ENCODE measurements at places on chromosomes 5 and 9.
A peak's percentile ranks its signal among the peaks of the same experiment; 100 is the strongest.

- no peak for DNase-seq
Observed at GRCh38 chr5:149940941-149941644, 3.5 kb downstream of the PDE6A start.

- no peak for DNase-seq
Observed at GRCh38 chr5:38330207-38330606, 71.8 kb downstream of the EGFLAM start.

GRCh38 chr9:133735415-133735775 is 2.8 kb downstream of the SARDH start:
- DNase-seq = no peak

- no peak for DNase-seq
Observed at GRCh38 chr5:6183391-6184390, 194.7 kb downstream of the MED10 start.

GRCh38 chr9:68775003-68775730 is 70.1 kb downstream of the PIP5K1B start:
- DNase-seq = no peak

DNA sequence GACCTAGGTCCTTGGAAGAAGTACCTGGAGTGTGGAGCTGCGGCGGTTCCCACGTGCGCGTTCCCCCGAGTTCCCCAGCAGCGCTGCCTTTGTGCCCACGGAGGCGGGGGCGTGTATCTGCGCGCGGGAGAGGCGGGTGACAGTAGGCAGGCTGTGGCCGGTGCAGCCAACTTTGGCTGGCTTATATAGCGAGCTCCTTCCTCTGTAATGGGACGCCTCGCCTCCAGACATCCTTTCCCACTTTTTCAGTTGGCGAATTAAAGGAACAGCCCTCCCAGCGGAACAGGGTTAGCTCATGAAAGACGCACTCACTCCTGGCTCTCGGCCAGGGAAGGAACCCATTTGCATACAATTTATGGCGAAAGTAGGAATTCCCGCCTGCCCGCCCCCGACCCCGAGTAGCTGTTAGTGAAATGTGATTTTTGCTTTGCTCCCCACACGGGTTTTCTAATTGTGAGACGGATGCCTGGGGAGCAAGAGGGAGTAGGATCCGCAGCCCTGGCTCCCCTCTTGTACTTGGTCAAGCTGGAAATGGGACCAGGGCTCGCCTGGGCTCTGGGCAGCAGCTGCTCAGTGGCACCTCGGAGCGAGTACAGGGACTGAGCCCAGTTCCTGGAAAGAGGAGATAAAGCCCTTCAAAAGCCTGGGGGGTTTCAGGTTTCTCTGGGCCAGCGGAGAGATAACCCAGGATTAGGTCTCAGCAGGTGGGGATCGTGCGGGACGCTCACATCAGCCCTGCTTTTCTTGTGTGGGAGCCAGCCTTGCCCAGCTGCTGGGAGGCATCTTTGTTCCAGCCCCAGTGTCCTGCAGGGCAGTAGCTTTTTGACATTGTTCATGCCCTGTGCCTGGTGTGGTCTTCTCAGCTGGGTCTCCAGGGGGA is at the start of gene TNC:
TSS of gene TNC (minus strand) at position 159 of the 880 bp plus-strand sequence. CDS start 27,139 bp downstream, outside the sequence.
- peak; percentile 64 for DNase-seq

- no peak for DNase-seq
Observed at GRCh38 chr5:159083548-159084452, 15.9 kb downstream of the EBF1 start.

GRCh38 chr9:13268469-13268868 is 11.0 kb downstream of the MPDZ start:
- no peak for DNase-seq

DNA sequence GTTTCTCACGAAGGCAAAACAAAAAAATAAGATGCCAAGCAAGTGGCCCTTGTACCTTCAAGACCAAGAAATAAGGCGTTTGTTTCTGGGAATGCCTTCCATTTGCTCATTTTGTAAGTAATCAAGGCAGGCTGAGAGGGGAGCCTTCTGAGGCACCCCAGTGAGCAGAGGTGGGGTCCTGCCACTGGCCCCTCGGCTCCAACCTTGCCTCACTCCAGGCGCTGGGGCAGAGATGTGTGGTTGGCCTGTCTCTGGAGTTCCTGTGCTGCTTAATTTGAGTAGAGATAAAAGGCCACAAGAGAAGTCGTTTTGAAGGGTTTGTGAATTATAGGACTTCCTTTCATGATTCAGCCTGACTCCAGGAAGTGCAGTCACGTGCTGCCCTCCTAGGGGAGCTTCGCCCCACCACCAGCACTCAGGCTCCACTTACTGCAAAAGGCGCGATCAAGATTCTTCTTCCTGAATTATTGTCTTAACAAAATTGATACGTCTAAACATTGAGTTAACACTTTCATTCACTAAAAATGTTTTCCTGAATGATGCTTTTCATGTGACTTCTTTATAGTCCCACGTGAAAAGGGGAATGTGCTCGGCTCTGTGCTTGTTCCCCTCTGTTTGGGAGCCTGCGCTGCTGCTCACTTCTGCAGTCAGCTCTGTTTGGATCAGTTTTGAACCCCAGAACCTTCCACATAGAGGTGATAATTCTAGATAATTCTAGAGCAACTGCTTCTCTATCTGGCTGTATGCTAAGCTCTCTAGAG is 13.7 kb downstream of the SYK start:
- no peak for DNase-seq

DNA sequence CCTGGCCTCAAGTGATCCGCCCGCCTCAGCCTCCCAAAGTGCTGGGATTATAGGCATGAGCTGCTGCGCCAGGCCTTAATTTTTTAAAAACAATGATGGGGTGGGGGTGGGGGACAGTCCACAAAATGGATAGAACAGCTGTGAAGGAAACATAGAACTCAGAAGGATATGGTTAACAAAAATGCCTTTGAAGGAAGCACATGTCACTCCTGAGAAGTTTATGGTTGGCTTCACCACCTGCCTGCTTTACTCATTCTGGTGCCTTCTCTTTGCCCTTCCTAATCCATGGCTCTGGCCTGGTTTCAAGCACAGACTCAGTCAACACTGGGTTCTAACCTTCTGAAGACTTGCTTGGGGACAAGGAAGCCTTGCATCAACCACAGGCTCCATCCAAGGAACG is 10.3 kb downstream of the BAG1 start:
- no peak for DNase-seq

GRCh38 chr9:137865581-137866145 is 11.9 kb upstream of the CACNA1B start:
- no peak for DNase-seq

DNA sequence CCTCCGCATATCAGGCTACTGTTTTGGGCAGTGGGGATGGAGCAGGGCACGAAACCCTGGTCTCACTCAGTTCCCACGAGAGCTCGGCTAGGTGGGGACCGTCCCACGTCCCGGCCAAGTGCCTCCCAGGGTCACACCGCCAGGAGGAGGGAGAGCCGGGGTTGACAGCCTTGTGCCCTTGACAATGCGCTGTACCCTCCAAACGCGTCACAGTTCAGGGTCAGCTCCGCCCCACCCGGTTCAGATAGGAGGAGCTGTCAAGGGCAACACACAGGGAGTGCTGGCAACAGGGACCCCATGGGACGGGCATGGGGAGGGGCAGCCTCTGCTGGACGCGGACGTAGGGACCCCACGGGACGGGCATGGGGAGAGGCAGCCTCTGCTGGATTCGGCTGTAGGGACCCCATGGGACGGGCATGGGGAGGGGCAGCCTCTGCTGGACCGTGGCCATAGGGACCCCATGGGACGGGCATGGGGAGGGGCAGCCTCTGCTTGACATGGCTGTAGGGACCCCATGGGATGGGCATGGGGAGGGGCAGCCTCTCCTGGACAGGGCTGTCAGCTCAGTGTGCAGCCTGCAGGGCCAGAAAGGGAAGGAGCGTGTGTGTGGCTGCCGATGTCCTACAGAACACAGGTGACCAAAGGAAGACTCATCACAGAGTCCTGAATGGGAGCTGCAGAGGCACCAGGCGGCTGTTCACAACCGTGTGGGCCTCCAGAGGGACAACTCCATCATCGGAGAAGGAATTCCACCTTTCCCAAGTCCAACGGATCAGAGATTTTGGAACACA is 29.4 kb downstream of the PNPLA7 start:
- DNase-seq = no peak

DNA sequence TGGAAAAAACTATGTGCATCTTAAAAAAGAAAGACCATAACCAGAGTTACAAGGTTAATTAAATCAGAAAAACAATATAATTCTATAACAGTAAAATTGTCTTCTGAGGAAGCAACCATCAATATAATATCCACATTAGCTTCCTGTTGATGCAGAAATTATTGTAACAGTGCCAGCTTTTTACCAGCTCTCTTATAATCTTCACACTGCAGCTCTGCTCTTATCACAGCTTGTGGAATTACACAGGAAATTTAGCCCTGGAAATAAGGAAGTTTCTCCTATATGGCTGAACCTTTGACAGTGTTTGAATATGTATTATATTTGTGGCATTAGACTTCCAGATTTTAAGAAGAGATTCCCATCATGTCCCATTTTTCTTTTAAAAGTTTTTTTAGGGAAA is 49.1 kb upstream of the TEK start:
- DNase-seq = no peak

DNA sequence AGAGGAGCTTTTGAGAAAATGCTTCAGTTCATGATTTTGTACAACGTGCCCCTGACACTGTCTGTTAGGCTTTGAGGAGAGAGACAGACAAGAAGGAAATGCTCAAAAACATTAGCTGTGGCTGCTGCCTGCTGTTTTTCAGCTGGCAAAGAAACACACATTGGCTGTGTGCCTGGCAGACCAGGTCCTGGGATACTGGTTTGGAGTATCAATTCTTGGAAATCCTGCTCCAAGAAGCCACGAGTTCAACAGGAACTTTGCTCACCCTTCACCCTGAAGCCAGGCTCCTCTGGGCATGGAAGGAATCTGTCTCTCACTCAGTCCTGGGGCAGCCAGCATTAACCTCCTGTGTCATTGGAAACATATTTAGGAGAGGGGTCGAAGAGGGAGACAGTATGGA is 245.5 kb downstream of the AUH start:
- no peak for DNase-seq

DNA sequence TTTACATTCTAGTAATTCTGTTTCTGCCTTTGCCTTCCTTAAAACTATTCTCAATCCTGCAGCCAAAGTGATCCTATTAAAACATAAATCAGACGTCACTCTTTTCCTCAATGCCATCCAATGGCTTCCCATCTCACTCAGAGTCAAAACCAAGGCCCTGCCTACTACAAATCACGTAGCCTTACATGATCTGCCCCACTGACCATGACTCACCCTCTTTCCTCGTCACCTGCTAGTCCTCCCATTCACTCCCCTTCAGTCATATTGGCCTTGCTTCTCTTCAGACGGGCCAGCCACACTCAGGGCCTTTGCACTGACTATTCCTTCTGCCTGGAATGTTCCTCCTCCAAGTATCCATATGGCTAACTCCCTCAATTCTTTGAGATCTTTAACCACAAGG is 39.0 kb upstream of the DMXL1 start:
- no peak for DNase-seq

DNA sequence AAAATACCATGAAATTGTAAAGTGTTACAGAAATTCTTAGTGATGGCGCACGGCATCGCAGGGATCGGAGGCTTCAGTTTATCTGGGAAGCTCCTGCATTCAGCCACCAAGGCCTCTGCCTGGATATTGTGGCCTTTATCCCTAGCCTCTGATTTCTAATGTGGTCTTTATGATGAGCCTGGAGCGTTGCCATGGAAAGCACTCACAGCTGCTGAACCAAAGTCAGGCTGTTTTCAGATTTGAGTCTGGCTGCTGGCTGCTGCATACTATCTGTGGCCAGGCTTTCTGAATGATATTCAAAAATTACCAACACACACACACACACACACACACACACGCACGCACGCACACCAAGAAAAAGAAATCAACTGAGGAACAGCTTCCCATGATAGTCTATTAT is 101.1 kb upstream of the ZNF366 start:
- no peak for DNase-seq

DNA sequence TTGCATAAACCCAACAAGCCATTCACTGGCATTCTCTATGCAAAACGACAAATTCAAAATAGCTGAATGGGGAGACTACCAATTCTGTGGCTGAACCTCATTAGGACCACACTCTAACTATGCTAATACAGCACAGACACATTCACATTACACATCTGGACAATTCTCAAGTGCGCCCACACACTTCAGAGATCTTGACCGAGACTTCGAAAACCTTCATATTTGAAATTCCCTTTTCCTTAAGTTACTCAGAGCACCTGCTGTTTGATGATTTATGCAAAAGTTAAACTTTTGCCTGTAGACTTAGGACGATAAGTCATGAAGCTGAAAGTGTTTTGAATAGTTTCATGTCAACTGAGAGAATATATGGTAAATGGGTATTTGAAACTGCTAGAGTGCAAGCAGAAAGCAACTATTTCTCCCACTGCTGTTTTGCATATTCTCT is 111.9 kb downstream of the FBN2 start:
- peak; percentile 69 for DNase-seq

GRCh38 chr5:154590093-154590724 is 112.2 kb upstream of the HAND1 start:
- no peak for DNase-seq

GRCh38 chr5:31362529-31362900 is 169.0 kb downstream of the CDH6 start:
- DNase-seq = no peak
